ENCODE measurements at places on chromosomes 16 and 17.
A peak's percentile ranks its signal among the peaks of the same experiment; 100 is the strongest.

DNA sequence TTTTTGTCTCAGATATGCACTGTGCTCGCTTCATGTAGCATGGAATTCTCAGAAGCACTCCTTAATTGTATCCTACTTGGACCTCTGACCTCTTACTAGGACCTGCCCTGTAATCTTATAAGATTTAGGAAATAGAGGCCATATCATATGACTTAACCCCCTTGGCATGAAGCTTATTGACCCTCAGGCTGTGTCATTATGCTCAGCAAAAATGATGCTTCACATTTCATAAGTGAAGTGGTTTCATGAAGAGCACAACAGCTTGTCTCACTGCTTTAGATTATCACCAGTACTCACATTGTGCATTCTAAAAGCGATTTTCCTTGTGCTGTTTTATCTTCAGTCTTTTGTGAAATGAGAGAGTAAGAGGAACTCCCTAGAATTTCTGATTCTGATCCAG lies 6.4 kb downstream of the PHKB start:
- DNase-seq = peak; percentile 40

GRCh38 chr16:50839920-50840729 lies 98.2 kb downstream of the CYLD start:
- DNase-seq = peak; percentile 35

GRCh38 chr16:46947900-46948547 lies 25.4 kb downstream of the DNAJA2 start:
- peak; percentile 82 for DNase-seq

GRCh38 chr17:35588196-35588920 lies 1.2 kb downstream of the AP2B1 start:
- peak; percentile 44 for DNase-seq

DNA sequence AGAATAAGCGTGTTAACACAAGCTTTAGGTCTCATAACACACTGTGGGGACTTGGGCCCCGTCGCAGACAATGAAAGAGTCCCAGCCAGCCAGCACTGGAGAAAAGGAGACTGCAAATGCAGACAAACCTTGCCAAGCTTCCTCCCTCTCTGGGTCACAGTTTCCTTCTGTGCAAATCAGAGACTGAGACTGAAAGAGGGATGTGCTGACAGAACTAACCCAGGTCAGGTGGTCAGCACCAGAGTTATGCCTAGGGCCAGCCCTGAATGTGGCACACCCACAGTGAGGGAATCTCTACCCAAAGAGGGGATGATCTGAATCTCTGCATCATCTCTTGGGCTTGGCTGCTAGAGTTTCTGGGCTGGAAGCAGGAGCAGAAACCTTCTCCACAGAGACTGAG lies 282.3 kb upstream of the CCL2 start:
- DNase-seq = no peak

DNA sequence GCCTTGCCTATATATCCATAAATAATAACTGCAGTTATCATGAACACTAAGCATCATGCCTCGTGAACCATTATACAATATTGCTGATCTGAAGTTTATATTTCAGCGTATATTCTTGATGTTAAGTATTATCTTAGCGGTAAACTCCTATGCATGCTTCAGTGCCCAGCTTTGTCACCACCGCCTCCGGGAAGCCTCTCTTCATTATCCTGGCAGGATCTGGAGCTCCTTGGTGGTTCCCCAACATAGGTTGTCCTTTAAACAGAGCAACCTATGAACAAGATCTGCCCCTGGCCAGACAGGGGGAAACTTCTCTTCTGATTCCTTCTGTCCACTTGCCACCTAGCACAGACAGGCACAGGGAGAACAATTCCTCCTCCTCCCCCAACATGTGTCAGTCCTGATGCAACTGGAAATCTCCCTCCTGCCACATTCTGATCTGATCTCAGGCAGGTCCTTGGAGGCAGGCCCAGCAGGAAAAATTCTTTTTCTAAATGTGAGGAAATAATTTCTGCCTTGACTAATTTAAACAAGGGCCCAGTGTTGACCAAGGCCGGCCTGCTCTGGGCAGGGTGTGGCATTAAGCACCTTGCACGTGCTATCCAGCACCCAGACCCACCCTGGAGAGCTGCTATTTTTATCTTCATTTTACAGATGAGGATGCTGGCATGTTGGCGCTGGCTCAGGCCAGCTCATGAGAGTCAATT lies 22.4 kb downstream of the SPNS2 start:
- DNase-seq = no peak

DNA sequence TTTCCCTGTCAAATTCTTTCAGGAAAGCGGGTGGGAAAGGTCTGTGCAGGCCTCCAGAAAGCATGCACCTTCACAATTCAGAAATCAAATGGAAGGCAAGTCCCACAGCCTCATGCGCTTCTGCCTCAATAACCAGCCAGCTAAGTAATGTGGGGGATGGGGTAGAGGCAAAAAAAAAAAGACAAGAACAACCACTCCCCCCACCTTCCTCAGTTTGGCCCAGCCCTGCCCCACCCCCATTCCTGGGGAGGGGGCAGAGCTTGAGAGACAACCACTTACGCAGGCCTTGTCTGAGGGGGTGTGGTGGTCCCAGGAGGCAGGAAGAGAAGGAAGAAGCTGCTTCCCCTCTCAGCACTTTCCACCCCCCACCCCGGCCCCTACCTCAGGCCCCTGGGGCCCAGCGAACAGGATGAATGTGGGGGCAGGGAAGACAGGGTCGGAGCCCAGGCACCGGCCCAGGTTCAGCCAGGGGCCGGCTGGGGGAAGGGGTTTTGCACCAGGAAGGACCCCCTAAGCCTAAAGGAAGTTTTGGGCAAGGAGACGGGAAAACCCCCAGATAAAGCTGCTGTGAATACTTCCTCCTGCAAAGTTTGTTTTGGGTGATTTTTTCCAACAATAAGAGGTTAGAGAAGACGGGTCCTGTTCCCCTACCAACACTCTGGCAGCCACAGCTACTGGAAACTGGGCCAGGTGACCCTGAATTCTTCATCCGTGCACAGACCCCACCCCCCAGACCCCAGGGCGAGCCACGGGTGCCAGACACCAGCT lies 1.2 kb downstream of the JUP start:
- peak; percentile 44 for DNase-seq

- no peak for DNase-seq
Observed at GRCh38 chr16:87288753-87289362, 28.3 kb downstream of the C16orf95 start.

DNA sequence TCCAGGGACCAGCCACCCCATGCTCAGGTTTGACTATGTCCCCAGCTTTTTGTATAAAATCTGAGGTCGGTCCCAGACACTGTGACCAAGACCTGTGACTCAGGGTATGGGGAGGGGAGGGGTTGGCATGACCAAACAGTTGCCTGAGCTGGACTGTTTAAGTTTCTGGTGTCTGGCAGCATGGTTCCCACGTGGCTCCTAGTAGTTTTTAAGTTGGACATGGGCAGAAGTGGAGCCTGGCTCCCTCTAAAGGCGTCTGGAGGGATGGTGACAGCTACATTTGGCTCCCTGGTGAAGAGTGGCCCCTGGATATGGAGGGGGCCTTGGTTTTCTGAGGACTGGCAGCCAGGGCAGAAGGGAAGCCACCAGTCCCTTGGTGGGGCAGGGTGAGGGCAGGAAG lies 7.9 kb downstream of the SMCR8 start:
- peak; percentile 55 for DNase-seq

DNA sequence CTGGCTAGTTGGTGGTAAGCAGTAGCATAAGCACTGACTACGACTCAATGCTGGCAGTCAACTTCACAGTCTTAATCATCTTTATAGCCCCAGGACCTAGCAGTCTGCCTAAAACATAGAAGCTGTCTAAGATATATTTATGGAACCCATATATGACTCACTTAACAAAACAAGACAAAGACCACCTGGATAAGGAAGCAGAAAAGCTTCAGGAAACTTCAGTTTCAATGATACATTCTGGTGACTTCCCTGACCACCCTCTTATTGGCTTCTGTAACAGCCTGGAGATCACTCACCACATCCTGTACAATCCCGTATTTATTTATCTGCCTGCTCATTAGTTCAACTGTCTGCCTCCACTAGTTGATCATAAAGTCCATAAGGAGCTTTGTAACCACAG lies 95.5 kb downstream of the PMP22 start:
- no peak for DNase-seq

DNA sequence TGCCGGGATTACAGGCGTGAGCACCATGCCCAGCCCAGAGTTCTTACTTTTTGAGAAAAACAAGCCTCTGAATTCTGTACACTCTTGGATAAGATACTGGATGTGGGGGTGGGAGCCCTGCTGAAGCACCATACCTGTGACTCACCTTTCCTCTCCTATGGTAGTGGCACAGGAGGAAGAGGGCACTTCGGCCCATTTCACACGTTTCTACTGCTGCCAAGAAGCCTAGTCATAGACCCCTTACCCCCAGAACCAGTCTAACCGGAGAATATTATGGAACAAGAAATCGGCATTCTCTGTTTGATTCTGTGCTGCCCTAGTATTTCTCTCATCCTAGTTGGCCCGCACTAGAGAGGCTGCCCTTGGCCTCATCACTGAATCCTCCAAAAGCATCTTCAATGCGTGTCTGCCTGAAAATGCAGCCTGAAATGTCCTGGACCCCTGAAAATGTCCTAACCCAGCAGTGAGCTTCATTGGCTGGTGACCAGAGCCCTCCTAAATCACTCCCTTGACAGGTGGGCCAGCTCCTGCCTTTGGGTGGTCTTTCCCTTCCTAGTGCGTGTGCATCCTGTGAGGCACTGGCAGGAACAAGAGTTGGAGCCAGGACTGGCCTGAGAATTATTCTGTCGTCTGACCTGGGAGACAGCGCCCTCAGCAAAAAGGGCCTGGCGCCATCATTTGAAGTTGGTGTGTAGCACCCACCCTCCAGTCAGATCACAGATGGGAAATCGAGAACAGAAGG lies 37.9 kb downstream of the NDEL1 start:
- DNase-seq = no peak
